Hematopoietic multipotent progenitor cell treated with erythropoietin and hydrocortisone succinate and interleukin-3 and kit ligand, for 8 days (in vitro differentiated cells): ENCODE measurements at places on chromosomes 2 and 18.

DNA sequence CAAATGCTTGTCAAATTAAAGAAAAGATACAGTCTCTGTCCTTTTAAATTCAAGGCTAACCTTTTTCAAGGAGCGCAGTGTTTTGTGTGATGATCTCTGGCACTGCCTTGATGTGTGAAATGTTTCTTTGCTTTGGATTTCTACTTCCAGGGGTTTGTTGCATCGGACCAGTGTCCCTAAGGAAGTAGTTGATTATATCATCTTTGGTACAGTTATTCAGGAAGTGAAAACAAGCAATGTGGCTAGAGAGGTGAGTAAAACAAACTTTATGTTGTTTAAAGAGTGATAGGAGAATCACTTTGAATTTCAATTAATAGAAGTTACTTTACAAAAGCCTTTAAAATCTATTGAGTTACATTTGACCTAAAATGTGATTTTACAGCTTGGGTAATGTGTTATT lies 28.8 kb downstream of the HADHB start:
- DNase-seq: no peak

- DNase-seq: no peak
Observed at GRCh38 chr2:118622913-118623312, 224.5 kb downstream of the EN1 start.

DNA sequence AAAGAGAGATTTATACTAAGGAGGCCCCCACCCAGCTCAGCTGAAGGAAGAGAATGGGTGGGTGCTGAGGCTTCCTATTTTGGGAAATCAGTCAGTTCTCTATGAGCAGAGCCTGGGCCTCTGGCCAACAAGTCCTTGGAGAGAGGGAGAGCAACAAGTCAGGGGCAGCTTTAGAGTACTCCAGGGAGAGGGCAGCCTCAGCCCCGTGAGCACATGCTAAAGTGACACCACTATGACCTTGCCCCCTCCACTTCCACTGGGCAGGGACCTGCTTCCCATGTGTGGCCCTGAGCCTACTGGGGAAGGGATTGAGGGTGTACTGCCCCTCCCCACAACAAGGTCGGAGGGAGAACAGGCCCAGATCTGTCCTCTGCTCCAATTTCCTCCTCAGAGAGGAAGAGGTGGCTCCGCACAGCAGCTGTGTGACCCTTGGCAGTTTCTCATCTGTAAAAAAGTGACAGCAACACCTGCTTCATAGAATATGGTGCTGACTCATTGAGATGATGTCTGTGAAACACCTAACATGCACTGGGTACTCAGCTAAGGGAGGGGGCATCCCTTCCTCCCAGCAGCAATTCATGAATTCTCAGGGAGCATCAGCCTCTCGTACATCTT lies 72.9 kb downstream of the CLHC1 start:
- no peak for DNase-seq

GRCh38 chr2:25076749-25077148 lies 34.9 kb downstream of the EFR3B start:
- DNase-seq: no peak

DNA sequence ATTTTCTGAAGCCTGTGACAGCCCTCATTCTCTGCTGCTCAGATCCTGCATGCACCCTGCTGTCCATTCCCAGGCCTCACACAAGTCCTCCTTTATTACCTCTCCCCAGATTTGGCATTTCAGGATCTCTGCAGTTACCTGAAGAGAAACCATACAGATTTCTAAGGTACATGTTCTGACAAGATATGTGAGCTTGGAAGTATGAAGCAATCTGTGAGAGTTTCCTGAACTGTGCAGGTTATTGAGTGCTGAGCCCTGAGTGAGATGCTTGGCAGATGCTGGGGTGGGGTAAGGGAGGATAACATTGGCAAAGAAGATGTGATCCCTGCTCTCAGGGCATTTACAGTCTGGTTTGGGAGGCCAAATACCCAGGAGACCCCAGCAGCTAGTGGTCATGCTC lies 122.1 kb upstream of the STPG4 start:
- no peak for DNase-seq

- DNase-seq: no peak
Observed at GRCh38 chr2:173213181-173213580, 137.5 kb downstream of the MAP3K20 start.

DNA sequence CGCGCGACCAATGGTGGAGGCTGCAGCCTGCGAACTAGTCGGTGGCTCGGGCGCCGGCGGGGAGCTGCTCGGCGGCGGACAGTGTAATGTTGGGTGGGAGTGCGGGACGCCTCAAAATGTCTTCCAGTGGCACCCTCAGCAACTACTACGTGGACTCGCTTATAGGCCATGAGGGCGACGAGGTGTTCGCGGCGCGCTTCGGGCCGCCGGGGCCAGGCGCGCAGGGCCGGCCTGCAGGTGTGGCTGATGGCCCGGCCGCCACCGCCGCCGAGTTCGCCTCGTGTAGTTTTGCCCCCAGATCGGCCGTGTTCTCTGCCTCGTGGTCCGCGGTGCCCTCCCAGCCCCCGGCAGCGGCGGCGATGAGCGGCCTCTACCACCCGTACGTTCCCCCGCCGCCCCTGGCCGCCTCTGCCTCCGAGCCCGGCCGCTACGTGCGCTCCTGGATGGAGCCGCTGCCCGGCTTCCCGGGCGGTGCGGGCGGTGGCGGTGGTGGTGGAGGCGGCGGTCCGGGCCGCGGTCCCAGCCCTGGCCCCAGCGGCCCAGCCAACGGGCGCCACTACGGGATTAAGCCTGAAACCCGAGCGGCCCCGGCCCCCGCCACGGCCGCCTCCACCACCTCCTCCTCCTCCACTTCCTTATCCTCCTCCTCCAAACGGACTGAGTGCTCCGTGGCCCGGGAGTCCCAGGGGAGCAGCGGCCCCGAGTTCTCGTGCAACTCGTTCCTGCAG lies at the start of gene HOXD9:
TSS of gene HOXD9 (plus strand) at position 37 of the 728 bp plus-strand sequence. CDS start at position 87, 50 bp downstream.
- no peak for DNase-seq

GRCh38 chr18:50573679-50574078 lies 13.8 kb downstream of the MAPK4 start:
- no peak for DNase-seq

- DNase-seq: no peak
Observed at GRCh38 chr2:170739048-170739447, 23.9 kb downstream of the SP5 start.

- DNase-seq: no peak
Observed at GRCh38 chr2:214244847-214245246, 166.0 kb upstream of the VWC2L start.

DNA sequence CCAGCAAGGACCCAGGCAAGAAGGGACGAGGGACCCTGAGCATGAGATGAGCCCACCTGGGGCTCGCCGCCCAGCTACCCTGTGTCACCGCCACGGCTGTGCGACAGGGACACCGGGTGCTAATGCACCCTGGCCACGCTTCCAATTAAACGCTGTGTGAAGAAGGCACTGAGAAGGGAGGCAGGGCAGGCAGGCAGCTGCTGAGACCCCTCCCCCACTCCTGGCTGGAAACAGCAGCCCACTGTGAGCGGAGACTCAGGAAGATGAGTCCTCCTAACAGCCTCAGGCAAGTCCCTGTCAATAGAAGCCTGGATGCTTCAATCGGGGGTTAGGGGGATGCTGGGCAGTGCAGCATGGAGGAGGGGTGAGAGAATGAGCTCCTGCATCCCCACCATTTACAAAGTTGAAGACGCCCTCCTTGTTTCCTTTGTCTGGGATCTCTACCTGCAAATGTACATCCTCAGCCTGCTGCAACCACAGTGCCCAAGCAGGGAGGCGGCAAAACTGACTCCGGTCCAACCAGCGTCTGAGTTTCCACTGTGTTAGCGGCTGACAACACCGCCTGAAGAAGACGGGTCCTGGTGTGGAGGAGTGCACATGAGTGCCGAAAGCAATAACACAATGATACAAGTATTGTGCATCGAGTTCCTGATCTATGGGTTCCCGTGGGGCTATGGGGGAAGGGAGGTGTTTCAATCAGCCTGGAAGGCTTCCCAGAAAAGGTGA lies 12.8 kb downstream of the TMEM163 start:
- no peak for DNase-seq

DNA sequence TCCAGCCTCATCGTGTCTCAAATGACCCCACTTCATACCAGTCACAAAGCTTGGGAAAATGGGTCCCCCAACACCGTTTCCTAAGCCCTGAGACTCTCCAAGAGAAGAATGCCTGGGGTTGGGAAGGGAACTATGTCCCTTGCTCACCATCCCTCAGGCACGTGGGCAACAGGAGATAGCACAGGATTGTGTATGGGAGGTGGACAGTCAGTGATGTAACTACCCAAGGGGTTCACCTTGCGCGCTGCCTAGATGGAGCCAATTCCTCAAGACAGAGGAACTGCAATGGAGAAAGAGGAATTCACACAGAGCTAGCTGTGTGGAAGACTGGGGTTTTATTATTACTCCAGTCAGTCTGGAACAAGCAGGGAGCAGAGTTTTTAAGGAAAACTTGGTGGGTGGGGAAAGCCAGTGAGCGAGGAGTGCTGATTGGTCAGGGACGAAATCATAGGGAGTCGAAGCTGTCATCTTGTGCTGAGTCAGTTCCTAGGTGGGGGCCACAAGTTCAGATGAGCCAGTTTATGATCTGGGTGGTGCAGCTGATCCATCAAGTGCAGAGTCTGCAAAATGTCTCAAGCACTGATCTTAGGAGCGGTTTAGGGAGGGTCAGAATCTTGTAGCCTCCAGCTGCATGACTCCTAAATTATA lies 13.8 kb upstream of the CXCR1 start:
- peak; percentile 19 for DNase-seq

DNA sequence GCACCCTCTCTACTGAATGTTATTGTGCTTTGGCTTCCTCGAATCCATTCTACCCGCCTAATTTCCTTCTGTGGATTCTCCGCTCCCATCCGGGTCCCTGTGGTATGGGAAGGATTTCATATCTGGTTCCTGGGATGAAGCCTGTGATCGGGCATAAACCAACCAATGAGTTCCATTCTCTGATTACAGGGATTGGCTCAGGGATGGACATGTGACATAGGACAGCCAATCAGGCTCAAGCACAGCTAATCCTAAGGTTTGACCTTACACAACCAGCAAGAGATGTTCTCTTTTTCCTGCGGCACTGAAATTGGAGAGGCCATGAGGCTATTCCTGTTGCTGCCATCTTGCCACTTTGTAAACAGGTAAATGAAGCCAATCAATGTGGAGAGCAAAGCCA lies 168.1 kb upstream of the SMAD2 start:
- DNase-seq: no peak

GRCh38 chr2:106336737-106337136 lies 131.5 kb downstream of the RGPD3 start:
- DNase-seq: no peak

DNA sequence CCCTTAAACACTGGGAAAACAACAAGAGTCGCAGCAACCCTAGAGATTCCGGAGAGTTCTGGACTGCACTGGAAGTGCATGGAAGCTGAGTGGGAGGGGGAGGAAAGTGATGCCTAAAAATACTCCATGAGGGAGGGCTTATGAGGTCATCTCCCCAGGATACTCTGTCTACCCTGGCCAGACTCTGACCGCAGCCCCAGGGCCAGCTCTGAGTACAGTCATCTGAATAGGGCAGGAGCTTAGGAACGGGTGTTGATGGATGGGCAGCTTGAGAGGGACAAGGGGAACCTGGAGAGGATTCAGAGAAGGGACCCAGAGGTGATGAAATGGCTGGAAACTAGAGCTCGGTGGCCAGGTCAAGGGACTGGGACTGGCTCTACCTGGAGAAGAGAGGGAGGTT lies 79.3 kb upstream of the IGFBP5 start:
- no peak for DNase-seq

DNA sequence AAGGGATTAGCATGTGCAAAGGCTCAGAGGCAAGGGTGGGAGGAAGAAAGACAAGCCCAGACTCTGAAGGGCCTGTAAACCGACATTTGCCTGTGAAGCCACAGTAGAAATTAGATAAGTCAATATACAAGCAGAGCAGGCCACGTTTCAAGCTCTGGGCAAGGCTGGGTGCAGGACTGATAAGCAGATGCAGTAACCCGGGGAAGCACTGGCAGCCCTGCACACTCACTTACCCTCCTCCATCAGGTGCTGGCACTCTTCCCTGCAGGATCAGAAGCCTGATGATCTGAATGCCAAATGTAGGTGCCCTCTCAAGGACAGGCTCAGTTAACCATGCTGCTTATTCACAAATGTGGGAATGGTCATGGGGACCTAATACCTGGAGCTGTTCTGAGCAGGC lies 46.3 kb upstream of the RAB12 start:
- DNase-seq: peak; percentile 93

- no peak for DNase-seq
Observed at GRCh38 chr2:164068063-164068462, 332.3 kb upstream of the FIGN start.

DNA sequence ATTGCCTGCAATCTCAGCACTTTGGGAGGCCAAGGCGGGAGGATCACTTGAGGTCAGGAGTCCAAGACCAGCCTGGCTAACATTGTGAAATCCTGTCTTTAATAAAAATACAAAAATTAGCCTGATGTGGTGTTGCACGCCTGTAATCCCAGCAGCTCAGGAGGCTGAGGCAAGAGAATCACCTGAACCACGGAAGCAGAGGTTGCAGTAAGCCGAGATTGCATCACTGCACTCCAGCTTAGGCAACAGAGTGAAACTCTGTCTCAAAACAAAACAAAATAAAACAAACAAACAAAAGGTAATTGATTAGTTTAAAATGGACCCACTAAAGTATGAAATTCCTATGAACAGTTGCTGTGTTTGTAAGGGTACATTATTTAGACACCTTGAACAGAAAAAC lies 39.8 kb downstream of the CDH7 start:
- no peak for DNase-seq

DNA sequence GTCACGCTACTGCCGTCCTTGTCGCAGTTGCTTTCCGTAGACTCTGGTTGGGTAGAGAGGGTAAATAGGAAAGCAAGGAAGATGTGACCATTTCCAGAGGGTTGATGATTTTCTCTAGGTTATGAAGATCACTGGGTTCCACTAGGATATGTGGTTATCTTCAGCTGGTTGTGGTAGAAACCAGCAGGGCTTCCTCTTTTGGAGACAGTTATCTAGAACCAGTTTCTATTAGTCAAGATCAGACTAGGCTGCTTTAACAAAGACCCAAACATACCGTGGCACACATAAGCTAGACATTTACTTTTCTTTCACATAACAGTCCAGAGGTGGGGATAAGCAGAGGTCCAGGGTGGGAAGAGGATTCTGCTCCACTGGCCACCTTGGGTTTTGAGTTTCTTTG lies 59.6 kb downstream of the FASTKD2 start:
- DNase-seq: no peak

GRCh38 chr2:241298673-241299072 lies 16.8 kb downstream of the HDLBP start:
- DNase-seq: peak; percentile 29
